Fibroblast of upper back skin (primary cell): ENCODE measurements at places on chromosomes 7 and 10.
A peak's percentile ranks its signal among the peaks of the same experiment; 100 is the strongest.

- peak; percentile 14 for DNase-seq
Measured at GRCh38 chr10:109030581-109031210, 892.6 kb downstream of the XPNPEP1 start.

GRCh38 chr7:15057272-15057671 is 154.7 kb upstream of the DGKB start:
- DNase-seq: no peak

DNA sequence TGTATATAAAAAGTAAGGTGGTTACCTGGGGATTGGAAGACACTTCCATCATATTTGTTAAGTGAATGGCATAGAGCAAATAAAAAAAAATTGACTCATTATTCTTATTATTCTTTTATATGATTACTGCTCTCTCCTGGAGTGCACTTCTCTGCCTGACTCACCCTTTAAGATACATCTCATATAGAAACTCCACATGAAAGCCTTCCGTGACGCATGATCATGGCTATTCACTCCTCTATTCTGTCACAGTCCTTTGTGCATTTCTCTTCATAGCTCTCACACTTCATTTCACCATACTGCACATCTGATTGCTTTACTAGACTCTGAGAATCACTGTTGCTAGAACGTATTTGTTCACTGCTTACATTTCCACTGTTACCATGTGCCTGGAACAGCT is 597.3 kb downstream of the CNTNAP2 start:
- no peak for DNase-seq

DNA sequence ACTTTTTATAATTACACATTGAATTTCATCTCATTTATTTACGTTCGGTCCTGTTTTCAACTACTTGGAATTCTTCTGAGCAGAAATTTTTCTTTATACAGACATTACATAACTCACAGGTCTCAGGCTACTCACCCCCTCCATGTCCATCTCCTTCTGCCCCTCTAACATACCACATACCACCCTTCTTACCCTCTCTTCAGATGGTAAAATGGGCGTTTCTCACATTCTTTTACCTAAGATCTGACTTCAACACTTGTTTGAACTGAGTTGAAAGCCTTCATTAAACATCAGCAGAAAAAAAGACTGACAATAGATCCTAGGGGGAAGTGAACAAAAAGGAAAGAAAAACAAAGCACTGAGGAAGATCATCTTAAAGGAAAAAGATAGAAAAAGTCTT is 309.7 kb downstream of the CTNNA3 start:
- no peak for DNase-seq

DNA sequence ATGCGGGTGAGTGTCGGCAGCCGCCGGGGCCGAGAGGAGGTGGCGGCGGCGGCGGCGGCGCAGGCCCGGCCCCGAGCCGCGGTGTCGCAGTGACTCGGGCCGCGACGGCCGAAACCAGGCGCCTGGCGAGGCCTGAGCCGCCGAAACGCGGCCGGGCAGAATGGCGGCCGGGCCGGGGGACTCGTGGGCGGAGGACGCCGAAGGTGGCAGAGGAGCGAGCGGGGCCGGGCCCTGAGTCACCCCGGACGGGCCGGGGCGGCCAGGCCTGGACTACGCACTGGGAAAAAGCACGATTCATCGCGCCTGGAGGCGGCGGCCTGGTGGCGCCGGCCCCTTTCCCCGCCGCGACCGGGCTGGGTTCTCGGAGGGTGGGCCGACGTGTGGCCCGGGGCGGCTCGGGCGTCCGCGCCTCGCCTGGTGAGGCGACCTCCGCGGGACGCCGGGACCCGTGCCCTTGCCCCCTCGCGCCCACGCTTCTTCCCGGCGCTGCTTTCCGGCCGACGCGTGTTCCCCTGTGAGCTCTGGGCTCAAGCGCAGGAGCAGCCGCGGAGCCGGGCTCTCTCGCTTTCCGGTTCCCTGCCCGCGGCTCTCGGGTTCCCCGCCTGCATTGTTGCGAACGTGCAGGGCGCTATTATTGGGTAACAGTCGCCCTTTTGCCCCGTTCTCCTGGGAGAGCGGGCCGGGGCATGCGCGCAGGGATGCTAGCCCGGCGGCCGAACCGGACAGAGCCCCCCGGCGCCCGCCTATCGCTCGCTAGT is 500 bp downstream of the CUL1 start:
- peak; percentile 31 for DNase-seq
